ENCODE measurements at places on chromosomes 3 and 15.
A peak's percentile ranks its signal among the peaks of the same experiment; 100 is the strongest.

DNA sequence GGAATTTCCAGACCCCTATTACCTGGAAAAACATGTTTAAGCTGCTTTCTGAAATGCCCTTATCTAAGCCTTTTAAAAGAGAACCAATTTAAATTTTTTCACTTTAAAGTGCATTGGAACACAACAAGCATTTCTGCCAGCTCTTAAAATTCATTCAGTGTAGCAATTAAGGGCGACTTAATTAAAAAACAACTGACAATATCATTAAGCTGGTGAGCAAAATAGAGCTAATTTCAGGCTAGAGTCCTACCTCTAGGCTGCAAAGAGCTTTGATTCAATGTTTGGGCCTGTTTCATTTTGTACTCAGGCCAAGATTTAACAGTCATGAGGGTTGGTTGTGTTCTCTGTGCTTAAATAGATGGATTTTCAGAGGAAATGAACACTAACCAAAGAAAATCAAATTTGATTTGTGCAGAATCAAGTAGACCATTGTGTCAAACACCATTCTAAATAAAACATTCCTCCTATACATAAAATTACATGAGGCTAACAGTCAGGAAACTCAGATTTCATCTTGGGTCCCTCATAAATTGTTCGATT lies 114.6 kb downstream of the TMEM108 start:
- DNase-seq, result no peak

DNA sequence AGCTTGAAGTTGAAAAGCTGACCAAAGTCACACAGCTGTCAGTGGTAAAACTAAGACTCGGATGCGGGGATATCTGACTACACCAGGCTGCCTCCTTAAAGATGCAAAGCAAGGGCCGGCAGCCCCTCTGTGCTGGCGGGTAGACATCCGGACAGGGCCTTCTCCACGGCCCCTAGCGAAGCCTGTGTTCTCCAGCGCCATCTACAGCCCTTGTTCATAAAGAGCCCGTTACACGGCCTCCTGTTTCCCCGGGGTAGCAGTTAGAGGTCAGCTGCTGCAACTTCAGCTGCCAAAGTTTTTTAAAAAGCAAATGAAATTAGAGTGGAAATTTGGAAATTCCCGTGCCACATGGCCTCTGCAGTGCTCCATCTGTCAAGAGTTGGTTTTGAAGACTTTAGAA lies 383.0 kb downstream of the TBL1XR1 start:
- DNase-seq, result peak; percentile 15

DNA sequence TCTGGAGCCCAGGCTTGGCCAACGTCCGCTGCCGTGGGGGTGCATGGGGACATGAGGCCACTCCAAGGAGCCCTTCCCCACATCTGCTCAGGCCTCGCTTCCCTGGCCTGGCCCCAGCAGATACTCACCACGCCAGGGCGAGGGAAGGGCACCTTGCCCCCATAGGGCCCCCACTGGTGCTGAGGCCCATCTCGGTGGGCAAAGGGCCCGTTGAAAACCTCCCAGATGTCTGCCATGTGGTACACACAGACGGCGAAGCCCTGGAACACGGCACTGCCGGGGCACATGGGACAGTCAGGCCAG lies 4.7 kb downstream of the SEMA3G start:
- no peak for DNase-seq

- DNase-seq, result no peak
These were observed 57.0 kb downstream of the DUT start for GRCh38 chr15:48388016-48388851.

- DNase-seq, result no peak
These were observed 38.9 kb downstream of the ABHD2 start for GRCh38 chr15:89127054-89127702.

All from amygdala (tissue), 56 donors.